ENCODE measurements at places on chromosomes 1 and 21.

DNA sequence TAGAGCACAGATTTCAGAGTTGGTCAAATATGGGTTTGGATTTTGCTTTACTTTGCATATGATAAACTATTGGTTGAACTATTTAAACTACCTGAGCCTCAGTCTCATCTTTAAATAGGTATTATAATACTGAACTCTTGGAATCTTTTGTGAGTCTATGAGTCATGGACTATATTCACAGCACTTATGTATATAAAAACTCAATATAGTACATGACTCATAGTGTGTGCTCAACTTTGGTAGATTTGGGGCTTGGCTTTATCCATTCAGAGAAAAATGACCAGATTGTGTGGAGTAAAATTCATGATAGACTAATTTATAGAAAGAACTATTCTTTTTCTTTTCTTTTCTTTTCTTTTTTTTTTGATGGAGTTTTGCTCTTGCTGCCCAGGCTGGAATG, 28.7 kb downstream of the FCRL3 start:
- DNase-seq, result no peak

DNA sequence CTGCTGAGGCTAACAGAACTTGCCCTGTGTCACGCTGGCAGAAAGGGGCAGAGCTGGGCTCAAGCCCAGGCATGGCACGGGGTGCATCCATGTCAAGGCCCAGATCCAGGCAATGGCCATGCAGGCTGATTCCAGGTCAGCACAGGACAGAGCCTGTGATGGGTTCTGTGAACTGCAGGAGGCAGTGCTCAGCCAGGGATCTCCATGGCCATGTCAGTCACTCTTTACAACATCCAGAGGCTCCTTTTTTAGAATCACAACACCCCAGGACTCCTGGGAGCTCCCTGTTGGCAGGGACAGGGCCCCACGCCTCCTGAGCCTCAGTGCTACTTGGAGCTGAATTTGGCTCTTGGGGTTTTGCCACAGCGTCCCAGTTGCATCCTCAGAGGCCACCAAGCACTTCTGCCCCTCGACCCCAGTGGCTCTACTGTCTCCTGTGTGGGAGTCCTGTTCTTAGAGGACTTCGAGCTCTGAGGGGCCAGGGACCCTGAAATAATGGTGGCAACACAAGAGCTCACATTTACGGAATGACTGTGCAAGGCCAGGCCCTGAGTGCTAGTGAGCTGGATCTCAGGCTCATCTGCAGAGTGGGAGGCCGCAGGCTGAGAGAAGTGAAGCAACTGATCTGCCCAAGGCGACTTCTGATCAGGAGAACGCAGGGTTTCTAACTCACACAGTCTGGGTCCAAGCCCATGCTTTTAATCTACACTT, 211.5 kb downstream of the TRABD2B start:
- DNase-seq, result no peak

DNA sequence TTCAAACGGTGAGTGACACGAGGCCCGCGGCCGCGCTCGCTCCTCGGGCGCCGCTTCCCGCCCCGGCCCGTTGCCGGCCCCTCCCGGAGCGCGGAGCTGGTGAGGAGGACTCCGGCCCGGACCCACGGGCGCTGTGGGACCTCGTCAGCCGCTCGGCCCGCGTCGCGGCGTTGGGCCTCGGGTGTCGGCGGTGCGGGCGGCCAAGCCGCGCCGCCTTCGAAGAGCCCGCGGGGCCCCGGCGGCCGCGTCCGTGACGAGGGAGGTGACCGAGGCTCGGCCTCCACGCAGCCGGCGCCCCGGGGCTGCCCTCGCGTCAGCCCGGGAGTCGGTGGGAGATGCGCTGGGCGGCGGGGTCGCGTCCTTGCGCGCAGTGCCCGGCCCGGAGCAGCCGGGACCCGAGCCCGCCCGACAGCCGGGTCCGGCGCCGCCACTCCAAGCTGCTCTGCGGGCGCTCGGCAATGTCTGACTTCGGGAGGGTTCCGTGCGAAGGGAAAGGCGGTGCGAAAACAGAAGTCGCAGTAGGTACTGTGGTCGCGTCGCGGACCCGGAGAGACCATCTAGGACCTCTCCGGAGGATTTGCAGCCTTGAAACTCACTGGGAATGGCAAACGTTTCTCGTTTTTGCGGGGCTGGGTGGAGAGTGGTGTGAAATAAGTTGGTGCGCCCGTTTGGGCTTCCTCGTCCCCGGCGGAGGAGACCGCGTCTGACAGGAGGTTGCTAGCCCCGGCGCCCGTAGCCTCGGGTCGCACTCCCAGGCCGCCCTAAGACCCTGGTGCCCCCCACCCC, 829 bp downstream of the SPEN start:
- peak; percentile 11 for DNase-seq

- peak; percentile 73 for DNase-seq
These were observed 725 bp downstream of the MTFR1L start for GRCh38 chr1:25820247-25821111.

DNA sequence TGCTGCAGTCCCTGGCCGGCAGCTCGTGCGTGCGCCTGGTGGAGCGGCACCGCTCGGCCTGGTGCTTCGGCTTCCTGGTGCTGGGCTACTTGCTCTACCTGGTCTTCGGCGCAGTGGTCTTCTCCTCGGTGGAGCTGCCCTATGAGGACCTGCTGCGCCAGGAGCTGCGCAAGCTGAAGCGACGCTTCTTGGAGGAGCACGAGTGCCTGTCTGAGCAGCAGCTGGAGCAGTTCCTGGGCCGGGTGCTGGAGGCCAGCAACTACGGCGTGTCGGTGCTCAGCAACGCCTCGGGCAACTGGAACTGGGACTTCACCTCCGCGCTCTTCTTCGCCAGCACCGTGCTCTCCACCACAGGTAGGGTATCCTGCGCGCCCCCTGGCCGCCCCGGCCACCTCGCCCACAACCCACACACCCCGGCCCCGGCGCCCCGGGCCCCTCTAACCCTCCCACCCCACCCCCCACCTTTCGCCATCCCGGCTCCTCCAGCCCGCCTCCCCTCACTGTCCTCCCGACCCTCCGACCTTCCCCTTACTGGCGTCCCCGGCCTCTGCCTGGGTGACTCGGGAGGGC, 352 bp downstream of the KCNK1 start:
- DNase-seq, result peak; percentile 54

DNA sequence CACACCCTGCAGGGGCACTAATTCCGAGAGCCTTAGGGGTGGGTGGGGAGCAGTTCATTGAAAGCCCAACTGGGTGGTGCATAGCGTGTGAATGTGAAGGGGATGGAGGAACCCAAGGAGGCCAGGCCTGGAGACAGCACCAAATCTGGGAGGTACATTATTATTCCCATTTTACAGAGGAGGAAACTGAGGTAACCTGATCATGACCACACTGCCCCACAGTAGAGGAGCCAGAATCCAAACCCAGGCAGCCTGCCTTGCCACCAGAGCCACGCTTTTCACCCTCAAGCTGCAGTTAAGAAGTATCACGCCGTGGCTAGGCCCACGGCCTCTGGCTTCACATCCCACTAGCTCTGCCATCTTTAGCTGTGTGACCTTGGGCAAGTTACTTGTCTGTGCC, 633 bp upstream of the BSND start:
- DNase-seq, result no peak

DNA sequence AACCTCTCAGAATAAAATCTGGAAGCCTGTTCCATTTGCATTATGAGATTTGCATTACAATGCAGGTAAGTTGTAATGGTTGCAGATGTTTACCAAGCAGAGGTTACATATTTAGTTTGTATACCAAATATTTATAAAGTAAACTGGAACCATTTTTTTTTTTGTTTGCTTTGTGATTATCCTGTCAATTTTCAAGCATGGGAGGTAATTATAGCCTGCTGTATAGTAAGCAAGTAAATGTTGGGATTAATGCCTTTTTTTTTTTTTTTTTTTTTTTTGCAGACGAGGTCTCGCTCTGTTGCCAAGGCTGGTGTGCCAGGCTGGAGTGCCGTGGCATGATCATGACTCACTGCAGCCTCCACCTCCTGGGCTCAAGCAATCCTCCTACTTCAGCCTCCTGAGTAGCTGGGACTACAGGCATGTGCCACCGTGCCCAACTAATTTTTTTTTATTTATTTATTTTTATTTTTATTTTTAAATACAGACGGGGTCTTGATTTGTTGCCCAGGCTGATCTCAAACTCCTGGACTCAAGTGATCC, 21.0 kb downstream of the NFYC start:
- peak; percentile 80 for DNase-seq

DNA sequence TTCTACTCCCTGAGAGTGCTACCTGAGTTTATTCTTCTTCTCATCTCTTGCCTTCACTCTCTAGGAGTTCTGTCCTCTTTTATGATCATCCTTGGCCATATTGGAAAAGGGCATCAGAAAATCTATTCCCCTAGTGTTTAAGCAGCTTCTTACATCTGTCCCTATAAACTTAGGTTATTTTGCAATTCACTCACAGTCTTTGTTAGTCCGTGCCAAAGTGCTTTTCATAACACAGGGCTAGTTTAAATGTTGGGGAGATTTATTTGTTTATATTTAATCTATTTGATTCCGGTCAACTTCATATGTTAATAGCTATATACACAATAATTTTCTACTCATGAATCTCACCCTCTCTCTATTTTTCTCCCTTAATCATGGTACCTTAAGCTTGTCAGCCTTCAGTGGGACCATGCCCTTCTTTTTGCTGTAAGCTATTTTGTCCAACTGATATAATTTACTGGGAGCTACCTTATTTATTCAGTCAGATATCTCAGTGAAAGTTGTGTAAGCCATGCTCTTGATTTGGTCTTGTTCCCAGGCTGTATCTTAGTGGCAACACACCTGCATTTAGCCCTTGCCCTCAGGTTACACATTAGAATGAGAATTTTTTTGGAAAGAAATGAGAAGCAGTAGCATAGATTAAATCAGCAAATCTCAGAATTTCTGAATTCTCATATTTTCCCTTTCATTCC, 106.3 kb upstream of the SMYD2 start:
- no peak for DNase-seq

DNA sequence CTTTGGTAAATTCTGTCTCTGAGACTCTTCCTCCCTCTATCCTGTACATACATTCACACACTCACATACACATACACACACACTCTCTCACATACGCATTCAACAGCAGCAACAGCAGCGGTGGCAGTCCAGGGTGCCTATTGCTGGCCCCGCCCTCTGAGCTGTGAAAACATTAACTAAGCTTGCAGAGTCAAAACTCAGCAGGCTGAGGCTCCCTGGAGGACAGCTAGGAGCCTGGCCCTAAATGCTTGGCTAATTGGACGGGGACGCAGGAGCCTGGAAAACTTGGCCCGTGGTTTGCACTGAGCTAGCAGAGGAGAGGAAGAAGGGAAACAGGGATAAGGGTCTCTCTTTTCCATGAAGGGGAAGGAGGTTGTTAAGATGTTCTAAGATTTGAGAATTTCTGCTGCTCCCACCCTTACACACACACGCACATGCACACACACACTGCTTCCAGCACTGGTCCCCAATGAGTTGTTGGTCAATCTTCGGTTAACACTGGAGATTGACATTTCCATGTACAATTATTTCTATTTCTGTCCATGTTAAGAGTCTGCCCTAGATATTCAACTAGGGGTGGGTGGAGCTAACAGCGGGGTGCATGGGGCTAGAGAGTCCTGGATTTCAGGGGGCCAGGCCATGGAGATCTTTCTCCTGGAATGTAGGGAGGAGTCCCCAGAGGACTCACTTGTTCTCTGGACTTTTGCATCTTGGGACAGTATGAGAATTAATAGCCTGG, 94.2 kb downstream of the PLXNA2 start:
- no peak for DNase-seq

- peak; percentile 71 for DNase-seq
These were observed 30.7 kb downstream of the PPP2R5A start for GRCh38 chr1:212315907-212316306.

GRCh38 chr1:209051570-209051969, 531.9 kb upstream of the CAMK1G start:
- no peak for DNase-seq

DNA sequence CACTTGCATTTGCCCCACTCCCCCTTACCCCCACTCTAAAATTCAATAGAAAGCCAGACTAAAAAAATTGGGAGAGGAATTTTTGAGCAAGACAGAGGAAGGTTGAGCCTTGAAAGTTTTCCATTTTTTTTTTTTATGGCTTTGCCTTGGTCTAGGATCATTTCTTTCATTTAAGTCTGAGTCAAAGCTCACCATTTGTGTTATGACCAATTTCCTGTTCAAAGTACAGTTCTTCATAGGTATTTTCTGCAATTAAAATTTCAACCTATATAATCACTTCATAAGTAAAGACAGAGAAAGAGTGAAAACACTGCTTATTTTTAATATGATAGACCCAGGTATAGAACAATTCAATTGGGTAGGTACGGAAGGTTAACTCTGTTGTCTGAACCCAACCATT, 436.6 kb upstream of the ADGRL2 start:
- no peak for DNase-seq

DNA sequence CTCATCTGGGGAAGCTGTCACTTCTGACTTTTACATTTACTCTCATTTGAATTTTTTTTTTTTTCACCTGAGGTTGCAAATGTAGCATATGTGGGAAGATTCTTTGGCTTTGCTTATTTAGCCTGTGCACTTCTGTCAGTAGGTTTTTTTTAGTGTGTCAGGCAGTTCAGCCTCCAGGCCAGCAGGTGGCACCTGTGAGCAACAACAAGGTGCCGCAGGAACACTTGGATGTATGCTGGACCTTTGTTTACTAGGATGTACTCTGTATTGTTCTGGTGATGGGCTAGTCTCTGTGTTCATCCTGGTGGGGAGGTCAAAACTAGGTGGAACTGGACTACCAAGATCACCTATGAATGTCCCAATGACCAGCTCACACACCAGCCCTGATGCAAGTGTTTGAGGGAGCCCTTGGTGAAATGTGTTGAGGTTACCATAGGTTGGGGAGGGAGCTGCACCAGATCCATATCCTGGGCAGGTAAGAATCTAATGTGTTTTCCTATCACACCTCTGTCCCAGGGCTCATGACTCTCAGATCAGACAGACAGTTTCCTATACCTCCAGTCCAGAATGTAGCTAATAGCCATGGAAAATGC, 618.2 kb downstream of the BRINP3 start:
- DNase-seq, result no peak

GRCh38 chr1:184959626-184960025, 14.7 kb downstream of the NIBAN1 start:
- DNase-seq, result no peak

DNA sequence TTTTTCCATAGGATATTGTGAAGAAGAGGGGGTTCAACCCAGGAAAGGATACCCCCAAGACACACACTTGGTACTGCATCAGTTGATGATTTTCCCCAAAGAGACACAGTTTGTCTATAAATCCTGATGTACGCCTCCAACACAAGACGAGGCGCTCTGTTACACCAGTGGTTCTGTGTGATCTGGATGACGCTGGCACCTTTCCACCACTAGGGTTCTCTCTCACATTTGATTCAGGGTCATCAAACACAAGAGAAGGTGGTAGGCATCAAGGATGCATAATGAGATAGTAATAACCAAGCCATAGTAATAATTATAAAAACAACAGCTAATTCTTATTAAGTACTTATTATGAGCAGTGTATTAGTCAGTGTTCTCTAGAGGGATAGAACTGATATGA, 508.8 kb upstream of the ZP4 start:
- DNase-seq, result peak; percentile 26

- DNase-seq, result peak; percentile 9
These were observed 2.2 kb upstream of the NEGR1 start for GRCh38 chr1:72284348-72285073.

DNA sequence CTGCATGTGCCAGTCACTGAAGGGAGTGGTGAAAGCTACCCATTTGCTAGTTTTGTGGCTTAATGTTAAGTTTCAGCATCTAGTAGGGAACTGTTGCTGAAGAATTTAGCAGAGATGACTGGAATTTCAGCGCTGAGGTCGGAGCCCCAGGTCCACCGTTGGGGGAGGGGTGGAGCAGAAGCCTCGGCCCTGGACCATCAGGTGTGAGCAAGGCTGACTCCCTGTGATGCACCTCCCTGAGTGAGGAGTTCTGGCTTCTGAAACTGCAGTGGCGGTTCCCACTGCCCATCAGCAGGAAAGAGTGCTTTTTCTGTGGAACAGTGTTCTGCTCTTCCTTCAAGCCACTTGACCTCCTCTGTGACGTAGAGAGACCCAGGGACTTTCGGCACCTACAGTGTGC, 1.3 kb downstream of the NOS1AP start:
- DNase-seq, result no peak
